Left renal cortex interstitium (tissue), 4 donors: ENCODE measurements at places on chromosomes 16 and 17. TPM values are rescaled to one million over a fixed set of nuclear protein-coding genes. Genes with fewer than 3 reads are reported as not detected.

GRCh38 chr17:17792551-17793377, 44.0 kb downstream of the SREBF1 start:
- DNase-seq: no peak

TNFRSF17 gene
- 0.36 TPM for polyA plus RNA-seq

DNA sequence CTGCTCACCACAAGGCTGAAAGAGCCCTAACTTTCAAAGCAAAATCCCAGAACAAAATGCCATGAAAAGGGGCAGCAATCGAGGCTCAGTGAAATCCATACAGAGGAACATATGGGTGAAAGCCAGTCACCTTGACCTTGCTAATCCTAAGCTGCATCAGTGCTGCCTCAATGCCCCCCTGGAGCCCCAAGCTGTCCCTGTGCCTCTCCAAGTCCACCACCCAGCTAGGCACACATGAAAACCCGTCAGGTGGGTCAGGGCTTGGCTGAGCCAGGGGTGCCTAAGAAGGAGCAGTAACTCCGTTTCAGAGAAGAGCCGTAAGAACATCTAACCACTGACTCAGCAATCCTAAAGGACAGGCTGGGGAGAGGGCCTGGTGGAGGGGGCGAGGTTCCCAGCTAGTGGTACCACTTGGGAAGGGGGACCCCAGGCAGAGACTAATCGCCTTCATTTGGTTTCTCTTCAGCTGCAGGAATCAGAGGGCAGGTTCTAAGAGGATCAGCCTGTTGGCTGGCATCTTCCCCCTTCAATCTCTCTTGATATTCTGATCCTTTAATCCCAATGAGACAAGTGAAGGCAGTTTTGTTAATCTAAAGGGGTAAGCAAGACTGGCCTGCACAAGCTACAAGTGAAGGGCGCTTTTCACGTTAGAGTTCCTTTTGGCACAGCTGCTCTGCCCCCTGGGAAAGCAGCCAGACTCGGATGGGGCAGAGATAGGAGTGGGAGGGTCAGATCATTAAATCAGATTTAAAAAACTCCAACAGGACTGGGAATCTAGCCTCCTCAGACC, 7.6 kb downstream of the PITPNA start:
- DNase-seq: no peak

MT4 gene
- polyA plus RNA-seq: not detected

GRCh38 chr17:74740641-74741387, 3.8 kb downstream of the RAB37 start:
- DNase-seq: no peak

- no peak for DNase-seq
Observed at GRCh38 chr16:66623755-66624154, 19.3 kb downstream of the CMTM3 start.

- DNase-seq: no peak
Observed at GRCh38 chr17:83057397-83057761, 22.0 kb upstream of the METRNL start.

DNA sequence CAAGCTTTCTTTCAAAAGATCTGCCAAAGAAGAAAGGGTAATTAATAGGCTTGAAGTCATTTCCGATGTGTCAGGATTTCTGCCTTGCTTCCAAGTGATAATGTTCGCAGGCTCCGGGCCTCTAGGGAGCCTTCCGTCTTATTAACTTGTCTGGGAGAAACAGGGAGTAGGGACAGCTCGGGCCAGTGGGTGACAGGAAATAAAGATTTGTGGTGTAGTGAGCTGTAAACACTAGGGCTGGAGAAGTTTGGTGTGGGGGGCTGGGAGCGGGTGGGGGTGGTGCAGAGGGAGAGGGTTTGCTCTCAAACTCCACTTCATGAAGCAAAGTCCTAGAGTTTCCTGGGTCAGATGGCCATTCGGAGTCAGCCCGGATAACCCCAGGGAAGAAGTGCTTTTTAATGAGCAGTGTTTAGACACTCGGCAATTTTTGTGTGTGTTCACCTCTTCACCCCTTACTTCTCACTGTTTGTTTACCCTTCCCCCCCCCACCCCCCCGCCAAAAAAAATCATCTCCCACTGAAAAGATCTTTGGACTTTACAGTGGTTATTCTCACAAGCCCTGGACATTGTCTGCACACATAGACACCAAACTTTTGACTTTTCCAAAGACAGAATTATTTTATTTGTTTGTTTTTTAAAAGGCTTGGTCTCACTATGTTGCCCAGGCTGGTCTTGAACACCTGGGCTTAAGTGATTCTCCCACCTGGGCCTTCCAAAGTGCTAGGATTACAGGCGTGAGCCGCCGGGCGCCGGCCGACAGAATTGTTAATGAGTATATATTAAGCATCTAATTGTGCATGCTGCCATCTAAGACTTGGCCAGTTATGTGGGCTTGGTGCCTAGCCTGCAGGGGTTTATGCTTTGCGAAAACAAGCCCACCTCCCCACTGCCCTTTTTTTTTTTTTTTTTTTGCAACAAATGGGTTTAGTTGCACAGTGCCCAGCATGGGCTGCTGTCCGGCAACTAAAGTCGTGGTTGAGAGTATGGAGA, 196.4 kb downstream of the CCDC182 start:
- no peak for DNase-seq

SALL1 gene
- 94.7 TPM for polyA plus RNA-seq

GRCh38 chr17:81891303-81891552, 158 bp downstream of the ALYREF start:
- DNase-seq: no peak

CHST5 gene
- 0.43 TPM for polyA plus RNA-seq

- DNase-seq: no peak
Observed at GRCh38 chr17:7235693-7236665, 1.7 kb upstream of the DVL2 start.

- no peak for DNase-seq
Observed at GRCh38 chr17:32899236-32900013, 22.5 kb upstream of the MYO1D start.

- DNase-seq: no peak
Observed at GRCh38 chr17:78679495-78680395, 102.3 kb downstream of the CYTH1 start.

DNA sequence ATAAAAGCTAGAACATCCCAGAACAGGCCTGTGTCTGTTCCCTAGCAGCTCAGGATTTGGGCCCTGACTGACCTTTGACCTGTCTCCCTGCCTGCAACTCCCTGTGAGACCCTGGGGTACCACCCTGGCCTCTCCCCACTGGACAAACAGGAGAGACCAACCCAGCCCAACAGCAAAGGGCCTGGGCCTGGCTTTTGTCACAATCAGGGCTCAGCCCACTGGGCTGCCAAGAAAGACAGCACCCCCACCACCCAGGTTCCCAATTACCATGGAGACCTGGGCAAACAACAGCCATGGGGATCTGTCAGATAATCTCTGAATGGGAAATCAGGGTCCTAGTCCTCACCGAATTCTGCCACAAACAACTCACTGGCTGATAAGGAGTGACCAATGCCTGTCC, 11.1 kb downstream of the PLLP start:
- no peak for DNase-seq

DNA sequence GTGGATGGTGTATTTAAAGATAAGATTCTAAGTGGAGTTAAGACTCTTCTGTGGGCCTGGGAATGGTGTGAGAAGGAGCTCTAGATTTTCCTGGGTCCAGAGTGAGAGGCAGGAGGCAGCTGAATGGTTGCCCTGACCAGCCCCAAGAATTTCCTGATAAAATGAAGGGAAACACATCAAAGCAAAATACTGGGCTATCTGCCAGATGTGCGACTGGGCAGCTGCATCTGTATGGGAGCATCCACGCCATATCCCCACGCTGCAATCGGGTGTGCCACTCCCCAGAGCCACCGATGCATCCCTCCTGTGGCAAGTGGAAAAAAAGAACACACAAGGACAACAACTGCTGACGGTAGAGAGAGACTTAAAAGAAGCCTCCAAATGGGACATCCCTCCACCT, 84.3 kb upstream of the COX10 start:
- DNase-seq: no peak

DNA sequence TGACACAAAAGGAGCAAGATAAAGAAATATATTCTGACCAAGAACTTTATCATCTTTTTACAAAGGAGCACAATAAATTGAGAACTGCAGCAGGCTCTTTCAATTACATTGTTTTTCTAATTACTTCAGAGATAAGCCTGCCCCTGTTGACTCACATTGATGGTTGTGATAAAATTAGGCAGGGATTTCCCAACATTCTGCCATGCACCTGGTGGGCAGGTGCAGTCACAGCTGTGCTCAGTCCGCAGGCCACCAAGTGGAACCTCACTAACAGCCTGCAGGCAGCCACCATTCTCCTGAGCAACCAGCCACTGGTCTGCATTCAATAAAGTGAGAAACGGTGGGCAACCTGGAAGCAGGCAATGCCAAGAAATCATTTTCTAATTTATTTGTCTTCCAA, 5.1 kb downstream of the FANCA start:
- no peak for DNase-seq

SKAP1 gene
- polyA plus RNA-seq: 12.7 TPM

DNA sequence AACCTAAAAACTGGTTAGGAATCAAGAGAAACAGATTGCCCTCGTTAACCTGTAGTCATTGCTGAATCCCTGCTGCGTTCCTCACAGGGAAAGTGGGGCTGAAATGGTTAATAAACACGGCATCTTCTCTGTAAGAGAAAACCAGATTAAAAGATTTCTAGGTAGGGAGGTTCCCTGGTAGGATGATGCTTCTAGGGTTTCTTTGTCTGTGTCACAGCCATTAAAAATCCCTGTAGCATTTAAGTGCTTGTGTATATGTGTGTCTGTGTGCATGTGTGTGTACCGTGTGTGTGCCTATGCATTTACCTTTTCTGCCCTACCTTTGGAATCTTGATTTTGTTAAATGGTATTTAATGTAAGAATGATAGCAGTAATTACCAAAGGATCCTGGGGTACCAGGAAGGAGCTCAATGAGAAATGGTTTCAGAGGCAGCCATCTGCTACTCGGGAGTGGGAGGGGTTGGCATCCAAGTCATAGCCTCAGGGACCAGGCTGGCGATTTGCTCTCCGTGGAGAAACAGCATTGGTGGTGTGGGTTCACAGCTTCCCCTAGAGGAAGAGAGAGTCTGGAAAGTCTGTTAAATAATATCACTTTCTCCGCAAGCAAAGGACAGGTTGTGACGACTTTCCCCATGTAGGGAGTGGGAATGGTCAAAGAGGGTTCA, 177.1 kb downstream of the HS3ST4 start:
- DNase-seq: no peak

- DNase-seq: no peak
Observed at GRCh38 chr16:51084074-51084928, 66.8 kb downstream of the SALL1 start.

TBX6 gene
- polyA plus RNA-seq: 2.4 TPM

GRCh38 chr16:56662357-56663354, 4.9 kb downstream of the MT1F start:
- no peak for DNase-seq

- DNase-seq: no peak
Observed at GRCh38 chr17:3981455-3981854, 17.2 kb upstream of the ATP2A3 start.

DNA sequence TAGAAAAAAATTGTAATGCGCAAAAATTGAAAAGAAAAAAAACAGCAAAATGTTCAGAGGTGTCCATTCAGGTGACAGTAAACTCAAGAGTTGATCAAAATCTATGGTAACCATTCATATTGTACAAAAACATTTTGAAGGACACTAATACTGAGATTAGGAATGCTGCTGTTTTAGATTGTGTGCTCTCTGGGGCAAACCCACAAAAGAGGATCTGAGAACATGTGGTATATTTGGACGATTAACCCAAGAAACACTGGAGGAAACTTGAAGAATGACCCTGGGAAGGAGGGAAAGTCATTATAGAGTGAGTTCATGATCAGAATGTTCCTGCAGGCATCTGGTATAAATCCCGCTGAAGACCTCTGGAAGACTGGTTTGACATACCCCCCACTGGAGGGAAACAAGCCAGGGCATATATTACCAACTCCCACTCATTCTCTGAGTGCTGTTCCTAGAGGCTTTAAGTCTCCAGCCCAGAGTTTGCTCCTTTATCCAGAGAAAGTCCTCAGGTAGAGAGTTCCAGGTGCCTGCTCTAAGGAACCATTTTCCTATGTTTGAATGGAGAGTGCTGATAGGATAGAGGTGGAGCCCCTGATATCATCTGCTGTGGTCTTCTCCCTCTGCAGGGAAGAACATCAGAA, 1.2 kb downstream of the KRTAP4-2 start:
- DNase-seq: no peak

GRCh38 chr16:27083861-27084261, 17.1 kb downstream of the C16orf82 start:
- no peak for DNase-seq
